ENCODE measurements at places on chromosomes 7 and 10.
A peak's percentile ranks its signal among the peaks of the same experiment; 100 is the strongest.

- no peak for DNase-seq
These were observed 169.5 kb downstream of the SNX13 start for GRCh38 chr7:17770710-17771375.

- no peak for DNase-seq
These were observed 721.7 kb upstream of the GALNT17 start for GRCh38 chr7:70410134-70410750.

GRCh38 chr10:132095403-132096113, 29.8 kb downstream of the JAKMIP3 start:
- no peak for DNase-seq

DNA sequence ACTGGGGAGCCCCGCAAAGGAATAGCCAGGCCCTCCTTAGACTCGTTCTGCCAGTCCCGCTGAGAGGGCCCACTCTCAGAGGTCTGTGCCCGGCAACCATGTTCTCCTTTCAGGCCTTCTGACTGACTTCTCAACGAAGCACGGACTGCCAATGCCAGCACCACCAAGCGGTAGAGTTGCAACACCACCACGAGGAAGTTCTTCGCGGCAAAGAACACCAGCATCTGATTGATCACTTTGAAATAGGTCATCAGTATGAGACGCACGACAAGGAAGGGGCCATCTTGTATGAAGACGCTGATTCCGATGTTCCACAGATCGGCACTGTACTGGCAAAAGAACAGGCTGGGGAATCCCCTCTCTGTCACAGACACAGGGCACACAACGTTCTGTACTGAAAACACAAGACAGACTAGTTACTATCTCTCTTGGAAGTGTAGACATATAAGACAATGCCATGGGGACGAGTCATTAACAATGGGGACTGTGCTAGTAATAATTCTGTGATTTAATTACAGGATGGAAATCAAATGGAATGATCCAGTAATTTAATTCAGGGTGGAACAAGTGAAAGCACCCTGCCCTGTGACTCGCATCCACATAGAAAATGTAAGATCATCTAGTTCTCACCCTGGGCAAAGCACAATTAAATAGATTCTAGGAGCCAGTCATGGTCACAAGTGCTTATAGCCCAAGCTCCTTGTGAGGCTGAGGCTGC, 42.7 kb downstream of the TMEM26 start:
- no peak for DNase-seq

- no peak for DNase-seq
These were observed 83.4 kb upstream of the SMNDC1 start for GRCh38 chr10:110387983-110388686.

DNA sequence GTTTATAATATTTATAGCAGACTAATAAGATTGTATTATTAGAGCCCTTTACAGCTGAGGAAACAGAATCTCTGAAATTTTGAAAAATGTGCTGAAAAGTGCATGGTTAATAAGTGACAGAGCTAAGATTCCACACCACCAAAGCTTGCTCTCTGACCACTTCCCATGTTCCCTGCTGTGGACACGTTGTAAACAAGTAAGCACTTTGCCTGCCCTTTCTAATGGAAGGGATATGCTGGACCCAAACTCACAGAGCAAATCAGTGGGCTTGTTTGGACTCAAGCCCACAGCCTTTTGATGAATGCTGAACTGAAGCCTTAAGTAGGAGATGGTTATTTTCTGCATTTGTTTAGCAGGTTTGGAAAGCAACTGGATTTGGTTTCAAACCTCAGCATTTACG, 214.0 kb upstream of the TMEM72 start:
- DNase-seq = no peak

DNA sequence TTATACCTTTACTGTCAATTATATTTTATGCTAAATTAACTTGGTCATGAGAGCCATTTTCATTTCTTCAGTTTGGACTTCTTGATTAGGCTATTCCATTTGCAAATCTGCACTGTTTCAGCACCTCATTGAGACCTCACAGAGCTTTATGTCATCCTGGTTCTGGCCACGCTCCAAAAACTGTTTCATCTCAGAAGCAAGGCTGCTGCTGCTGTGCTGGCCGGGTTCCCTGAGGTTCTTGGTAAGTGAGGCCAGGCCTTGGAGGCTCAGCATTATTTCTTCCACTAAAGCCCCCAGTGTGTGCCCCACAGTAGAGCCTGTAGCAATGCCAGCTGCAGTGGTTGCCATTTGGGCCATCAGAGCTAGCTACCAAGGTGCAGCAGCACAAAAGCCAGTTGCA, 7.8 kb upstream of the ZNF485 start:
- DNase-seq = no peak

DNA sequence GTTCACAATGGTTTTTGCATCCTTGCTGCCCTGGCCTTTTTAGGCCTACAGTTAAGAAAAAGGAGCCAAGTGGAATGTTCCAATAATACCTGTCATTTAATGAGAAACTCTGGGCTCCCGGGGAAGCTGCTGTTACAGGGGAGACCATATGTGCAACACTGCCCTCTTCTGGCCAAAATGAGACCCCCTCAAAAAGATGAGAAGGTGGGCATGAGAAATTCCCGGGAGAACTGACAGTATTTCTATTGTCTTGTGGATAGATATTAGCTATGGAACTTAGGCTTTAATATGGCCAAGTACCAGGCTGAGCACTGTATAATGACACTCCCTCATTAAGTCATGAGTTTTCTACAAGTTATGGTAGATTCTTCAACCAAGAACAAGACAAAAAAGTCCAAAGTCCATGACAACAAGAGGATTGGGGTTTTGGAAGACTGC, 99.4 kb downstream of the CCDC3 start:
- peak; percentile 75 for DNase-seq

DNA sequence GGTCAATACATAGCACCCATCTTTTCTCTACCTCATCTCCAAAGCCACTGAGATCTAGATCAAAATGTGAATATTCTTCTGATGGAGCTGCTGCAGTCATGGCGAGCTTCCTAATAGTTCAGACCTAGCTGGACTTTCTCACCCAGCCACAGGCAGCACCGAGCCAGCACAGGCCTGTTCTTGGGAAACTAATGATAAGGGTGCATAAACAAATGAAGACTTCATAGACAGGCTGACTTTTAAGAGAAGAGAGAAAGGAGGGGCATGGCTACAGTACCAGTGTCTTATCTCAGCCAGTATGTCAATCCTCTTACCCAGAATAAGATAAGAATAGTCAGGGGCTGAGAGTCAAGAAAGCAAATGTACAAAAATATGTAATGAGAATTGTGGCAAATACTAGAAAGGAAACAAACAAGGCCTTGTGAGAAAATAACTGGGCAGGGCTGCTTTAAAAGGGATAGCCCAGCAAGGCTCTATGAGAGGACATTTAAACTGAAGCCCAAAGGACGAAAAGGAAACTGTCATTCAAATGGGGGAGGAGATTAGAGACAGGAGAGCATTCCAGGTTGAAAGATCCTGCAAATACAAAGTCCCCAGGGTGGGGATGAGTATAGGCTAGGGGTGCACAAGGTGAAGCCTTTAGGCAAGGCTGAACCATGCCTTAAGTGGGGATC, 21.8 kb upstream of the CDK14 start:
- no peak for DNase-seq

DNA sequence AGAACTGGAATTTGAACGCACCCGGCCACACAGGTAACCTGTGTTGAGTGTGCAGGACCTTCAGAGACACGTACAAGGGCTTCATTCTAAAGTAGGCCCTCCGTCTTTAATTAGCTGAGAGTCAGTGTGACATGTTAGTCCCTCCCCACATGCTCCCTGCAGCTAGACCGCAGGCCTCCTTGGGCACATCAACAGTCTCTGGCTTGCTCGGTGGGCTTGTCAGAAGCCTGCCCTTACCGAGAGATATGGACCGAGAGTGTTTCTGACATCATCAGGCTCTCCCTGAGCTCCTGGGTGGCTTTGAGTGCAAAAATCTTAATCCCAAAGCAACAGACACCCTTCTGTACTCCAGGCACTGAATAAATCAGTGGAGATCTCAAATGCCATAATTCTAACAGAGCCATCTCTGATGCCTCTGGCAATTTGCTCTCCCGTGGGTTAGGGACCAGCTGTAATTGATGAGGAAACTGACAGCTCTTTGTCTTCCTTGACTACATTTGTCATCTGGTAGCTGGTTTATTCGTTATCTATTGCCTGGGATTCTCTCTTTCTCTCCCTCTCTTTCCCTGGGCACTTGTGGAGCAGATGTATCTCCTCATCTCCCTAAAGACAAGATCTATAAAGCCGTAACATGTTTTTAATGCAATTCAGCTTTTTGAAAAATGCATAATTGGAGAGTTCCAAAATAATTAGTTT, 850.6 kb downstream of the TYW1 start:
- no peak for DNase-seq

DNA sequence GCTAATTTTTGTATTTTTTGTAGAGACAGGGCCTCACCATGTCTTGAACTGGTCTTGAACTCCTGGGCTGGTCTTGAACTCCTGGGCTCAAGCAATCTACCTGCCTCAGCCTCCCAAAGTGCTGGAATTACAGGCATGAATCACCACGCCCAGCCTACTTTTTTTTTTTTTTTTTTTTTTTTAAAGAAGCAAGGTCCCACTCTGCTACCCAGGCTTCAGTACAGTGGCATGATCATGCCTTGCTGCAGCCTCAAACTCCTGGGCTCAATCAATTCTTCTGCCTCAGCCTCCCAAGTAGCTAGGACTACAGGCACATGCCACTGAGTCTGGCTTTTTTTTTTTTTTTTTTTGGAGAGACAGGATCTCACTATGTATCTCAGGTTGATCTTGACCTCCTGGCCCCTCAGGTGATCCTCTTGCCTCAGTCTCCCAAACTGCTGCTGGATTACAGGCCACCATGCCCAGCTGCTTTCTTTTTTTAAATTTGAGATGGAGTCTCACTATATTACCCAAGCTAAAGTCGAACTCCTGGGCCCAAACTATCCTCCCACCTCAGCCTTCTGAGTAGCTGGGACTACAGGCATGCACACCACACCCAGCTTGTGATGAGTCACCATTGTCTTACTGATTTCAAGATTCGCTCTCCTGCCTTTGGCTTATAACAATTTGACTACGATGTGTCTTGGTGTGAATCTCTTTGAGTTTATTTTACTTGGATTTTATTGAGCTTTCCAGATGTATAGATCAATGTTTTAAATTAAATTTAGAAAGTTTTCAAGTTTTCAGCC, 9.0 kb downstream of the RPEL1 start:
- DNase-seq = no peak

DNA sequence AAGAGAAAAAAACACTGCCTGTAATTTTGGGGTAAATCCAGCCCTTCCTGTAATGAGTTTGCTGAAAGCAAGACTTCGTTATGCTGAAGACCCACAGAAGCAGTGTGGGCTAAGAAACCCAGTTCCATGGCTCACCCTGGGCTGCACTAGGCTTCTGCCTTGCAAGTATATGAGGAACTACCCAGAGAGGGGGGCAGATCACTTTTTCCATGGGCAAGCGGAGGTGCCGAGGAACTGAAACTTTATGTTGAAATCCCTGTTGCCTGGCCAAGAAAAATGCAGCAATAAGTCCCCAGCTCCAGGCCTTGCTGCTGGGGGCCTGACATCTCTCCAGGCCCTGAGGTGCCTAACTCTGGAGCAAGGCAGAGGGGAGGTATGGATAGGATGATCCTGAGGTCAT, 8.5 kb downstream of the RASSF4 start:
- no peak for DNase-seq

GRCh38 chr10:31075434-31075833, 43.8 kb upstream of the ZNF438 start:
- DNase-seq = no peak

GRCh38 chr7:66043681-66044497, 31.7 kb upstream of the ASL start:
- peak; percentile 27 for DNase-seq

- DNase-seq = no peak
These were observed 39.7 kb upstream of the SLC35B4 start for GRCh38 chr7:134356421-134356936.

DNA sequence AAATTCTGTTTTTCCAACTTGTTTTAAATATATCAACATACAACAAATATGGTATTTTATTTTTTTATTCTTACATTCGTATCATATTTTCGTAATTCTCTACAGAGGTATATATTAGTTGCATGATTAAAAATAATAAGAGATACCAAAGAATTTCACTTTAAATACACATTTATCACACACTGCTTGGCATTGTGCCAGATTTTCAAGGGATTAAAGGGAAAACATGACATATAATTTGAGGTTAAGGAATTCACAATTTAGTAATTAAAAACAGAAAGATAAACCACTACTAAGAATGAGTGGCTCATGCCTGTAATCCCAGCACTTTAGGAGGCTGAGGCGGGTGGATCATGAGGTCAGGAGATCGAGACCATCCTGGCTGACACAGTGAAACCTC, 484.7 kb upstream of the SORCS1 start:
- DNase-seq = no peak

DNA sequence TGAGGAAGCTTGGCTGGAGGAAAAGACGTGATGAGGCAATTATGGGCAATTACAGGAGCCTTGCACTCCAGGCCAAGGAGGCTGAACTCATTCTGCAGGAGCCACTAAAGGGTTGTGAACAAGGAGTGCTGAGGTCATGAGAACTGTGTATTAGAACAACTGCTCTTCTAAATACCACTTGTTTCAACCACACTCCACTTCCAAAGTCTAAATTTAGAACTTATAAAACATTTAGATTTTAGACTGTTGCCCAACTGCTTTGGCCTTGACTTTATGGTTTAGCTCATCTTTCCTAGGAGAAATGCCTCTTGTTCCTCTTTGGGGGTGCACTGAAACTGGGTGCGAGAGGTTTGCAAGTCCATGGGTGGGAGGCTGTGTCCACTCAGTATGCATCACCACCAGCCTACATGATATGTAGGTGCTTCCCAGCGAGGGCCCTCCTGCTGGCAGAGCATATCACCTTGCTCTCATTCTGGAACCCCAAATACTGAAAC, 199.7 kb upstream of the AOAH start:
- DNase-seq = no peak

DNA sequence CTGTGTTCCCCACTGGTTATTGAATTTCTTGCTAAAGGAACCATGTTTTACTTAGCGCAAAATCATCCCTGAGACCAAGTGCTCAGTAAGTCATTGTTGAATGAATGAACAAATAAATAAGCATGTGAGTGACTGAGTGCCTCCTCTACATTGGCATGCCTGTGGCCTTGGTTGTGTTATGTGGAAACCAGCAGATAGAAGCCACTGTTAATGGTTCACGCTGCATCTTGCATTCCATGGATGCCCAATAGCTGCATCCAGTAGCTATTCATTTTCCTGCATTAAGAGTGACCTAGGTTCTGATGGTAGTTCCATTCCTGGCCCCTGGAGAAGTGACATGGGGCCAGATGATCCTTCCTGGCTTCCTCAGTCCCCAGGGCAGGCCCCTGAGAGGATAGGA, 113.3 kb upstream of the BMPER start:
- DNase-seq = no peak

Data from nephron progenitor cell (in vitro differentiated cells).